ENCODE measurements at places on chromosomes 2 and 18.

DNA sequence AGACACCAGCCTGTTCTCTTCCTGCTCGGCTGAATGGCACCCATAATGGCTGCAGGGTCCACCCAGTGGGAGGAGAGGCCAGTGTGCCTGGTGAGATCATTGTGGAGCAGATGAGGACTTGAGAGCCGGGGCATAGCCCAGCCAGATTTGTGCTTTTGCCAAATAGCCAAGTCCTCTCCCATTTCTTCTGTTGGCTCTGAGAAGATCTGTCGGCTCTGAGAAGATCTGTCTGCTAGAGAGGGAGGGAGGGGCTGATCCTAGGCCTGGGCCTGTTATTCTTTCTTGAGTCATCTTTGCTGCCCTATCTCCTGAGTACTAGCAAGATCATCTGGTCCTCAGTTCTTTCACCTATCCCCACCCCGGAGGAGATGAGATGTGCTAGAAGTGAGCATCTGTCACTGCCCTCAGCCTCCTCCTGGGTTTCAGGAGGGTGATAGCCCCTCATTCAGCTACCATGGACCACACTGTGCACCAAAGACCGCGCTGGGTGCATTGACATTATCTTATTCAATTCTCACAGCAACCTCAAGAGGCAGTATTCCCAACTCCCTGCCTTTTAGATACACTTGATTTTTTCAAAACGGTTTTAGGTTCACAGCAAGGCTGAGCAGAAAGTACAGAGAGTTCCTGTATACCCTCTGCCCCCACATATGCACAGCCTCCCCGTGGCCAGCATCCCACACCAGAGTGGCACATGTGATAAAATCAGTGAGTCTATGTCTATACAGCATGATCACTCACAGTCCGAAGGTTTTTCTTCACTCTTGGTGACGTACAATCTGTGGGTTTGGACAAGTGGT, 98.6 kb downstream of the CAPN13 start:
- no peak for DNase-seq

DNA sequence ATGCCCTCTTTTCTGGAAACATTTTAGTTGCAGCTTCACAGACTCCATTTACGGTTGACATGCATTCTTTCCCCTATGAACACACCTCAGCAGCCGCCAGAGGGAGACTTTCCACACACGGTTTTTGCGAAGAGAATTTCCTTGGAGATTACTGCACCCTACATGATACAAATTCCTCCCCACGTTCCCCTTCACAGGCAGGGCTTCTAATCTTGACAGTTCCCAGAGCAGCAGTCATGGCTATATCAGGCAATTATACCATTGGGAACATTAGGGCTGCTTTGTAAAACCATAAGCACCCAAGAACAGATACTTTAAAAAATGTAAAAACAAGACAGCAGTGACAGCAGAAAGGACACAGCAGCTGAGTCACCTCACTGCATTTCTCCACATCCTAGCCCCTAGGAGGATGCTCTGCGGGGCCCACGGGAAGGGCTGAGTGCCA, 253.8 kb downstream of the TGIF1 start:
- DNase-seq = no peak

DNA sequence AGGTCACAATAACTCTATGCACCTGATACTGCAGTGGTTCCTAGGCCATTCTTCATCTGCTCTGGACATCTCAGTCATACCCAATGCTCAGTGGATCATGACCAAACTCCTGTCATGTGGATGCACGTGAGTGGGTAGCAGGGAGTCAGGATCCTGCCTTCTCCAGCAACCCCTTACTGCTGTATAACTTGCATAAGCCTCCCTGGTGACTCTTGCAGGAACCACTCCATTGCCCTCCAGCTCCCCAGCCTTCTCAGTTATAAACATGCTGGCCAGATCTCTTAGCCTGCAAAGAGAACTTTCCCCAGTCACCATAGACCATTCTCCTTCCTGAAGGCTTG, 98.6 kb upstream of the ZNF397 start:
- no peak for DNase-seq

GRCh38 chr2:9712263-9712662, 81.5 kb upstream of the YWHAQ start:
- no peak for DNase-seq

DNA sequence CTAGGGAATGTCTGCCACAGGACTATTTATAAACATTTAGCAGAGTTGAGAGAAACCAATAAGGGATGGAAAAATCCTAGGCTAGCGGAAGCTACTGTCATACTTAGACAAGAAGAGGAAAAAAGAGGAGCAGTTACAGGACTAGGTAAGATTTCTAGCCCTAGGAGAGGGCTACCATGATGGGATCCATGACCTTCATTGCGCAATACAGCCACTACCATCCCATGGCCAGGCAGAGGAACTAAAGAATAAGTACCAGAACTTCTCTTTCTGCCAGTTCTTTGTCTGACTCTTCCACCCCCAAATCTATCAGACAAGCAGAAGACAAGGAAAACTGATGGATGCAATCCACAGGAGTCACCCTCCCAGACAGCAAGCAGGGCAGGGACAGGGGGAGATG, 417.0 kb upstream of the CHST9 start:
- DNase-seq = no peak

DNA sequence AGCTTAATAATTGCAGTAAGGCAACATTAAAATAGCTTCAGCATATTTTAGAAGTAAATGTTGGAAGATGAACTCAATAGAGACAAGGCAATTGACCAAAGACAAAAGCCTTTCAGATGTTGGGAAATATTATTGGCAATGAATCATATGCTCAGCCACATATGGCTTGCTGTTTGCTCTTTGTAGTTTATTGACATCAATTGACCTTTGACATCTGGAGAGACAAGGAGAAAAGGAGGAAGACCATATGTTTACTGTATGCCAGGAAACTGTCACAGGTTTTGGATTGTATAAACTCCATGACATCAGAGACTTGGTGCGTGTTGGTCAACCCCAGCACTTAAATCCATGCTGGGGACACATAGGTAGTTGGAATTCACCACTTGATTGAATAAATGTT, 60.6 kb upstream of the SLC16A14 start:
- DNase-seq = no peak

DNA sequence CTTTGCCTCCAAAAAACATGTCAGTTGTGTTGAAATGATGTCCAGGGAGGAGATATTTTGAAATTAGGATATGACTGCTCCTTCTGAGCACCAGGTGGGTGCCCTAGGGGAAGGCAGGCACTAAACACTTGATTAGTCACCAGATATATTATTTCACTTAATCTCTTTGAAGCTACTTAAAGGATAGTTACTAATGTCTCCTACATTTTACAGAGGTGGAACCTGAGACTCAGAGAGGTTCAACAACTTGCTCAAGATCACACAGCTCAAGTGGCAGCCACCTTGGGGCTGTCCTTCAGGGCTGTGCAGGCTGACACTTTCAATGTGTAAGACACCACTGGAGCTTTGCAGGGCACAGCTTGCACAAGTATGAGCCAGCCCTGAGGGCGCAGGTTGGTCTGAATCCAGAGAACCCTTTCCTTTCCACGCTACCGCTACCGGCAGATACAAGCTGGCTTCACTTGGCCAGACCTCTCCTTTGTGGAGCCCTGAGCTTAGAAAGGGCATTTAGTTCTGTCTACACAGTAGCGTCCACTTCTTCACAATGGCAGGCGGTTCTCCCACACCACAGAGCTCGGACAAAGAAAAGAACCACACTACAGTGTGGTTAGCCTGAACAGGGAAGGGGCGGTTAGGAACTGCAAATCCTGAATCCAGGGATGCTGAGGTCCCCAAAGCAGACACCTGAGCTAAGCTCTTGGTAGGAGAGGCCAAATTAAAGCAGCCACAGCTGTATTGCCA, 16.4 kb downstream of the ALPK2 start:
- DNase-seq = no peak

DNA sequence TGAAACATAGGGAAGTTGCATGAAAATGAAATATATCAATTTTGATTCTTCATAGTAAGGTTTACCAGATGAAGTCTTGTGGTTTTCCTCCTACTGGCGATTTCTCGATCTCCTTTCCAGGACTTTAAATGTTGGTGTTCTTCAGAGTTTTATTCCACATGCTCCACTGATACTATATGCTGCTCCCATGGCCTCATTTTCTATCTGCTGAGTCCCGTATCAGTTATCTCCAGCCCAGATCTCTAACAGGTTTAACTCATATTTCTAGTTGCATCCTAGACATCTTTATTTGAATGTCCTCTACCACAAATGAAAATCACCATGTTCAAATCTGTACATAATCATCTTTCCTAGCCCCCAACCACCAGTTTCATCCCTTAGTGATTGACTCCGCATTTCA, 71.8 kb downstream of the COX7A2L start:
- DNase-seq = no peak

GRCh38 chr18:24208270-24209035, 69.6 kb downstream of the CABYR start:
- no peak for DNase-seq

- DNase-seq = no peak
Observed at GRCh38 chr18:56545464-56545863, 92.9 kb downstream of the TXNL1 start.

- no peak for DNase-seq
Observed at GRCh38 chr2:63667132-63667700, 78.5 kb downstream of the MDH1 start.

DNA sequence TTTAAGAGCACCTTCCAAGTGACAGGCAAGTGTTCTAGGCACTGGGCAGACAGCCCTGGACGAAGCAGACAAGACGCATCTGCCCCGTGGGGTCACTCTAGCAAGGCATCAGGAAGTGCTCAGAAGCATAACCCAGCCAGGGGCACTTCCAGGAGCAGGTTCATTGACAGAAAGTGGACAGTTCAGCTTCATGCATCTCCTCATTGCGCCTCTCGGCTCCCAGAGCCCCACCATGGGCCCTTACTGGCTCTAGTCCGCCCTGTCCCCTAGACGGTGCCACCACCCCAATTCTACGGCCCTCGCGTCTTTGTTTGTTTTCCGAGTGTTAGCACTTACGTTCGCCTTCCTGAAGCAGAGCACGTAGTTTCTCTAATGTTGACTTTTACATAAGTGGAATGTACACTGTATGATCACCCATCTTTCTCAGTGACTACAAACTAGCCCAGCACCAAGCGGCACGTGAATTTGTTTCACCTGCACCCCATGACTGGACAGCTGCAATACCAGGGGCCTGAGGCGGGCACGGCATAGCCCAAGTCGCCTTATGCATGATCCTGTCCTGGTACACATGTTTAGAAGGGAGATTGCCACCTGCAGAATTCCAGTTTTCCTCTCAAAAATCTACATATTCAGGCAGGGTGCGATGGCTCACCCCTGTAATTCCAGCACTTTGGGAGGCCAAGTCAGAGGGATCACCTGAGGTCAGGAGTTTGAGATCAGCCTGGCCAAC, 33.2 kb downstream of the SNED1 start:
- DNase-seq = no peak

DNA sequence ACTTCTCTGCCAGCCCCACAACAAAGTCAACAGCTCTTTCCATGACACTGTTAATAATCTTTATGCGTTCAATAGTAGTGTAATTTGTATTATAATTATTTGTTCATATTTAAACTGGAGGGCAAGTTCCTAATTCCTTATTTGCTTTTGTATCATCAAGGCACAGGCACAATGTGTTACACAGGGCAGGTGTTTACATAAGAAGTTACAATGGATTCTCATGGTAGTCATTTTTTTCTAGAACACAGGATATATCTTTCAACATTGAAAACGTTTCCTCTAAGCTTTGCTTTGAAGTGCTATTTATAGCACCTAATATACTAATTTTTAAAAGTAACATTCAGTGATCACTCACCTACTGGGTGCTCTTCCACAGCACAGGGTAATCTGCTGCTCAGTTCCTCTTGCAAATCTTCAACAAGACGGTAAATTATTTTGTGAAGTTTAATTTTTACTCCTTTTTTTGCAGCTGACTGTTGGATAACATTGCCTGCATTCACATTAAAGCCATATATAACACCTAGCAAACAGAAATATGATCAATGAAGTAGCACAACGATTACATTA, 7.3 kb downstream of the RPS27A start:
- no peak for DNase-seq

- no peak for DNase-seq
Observed at GRCh38 chr2:182426082-182426917, 536 bp downstream of the PDE1A start.

GRCh38 chr2:114068438-114068837, 178.5 kb downstream of the ACTR3 start:
- DNase-seq = no peak

GRCh38 chr2:173298536-173299097, 56.1 kb upstream of the CDCA7 start:
- no peak for DNase-seq

- DNase-seq = no peak
Observed at GRCh38 chr2:64008434-64009009, 10.7 kb downstream of the VPS54 start.

GRCh38 chr2:227513113-227513512, 41.2 kb downstream of the AGFG1 start:
- DNase-seq = no peak

DNA sequence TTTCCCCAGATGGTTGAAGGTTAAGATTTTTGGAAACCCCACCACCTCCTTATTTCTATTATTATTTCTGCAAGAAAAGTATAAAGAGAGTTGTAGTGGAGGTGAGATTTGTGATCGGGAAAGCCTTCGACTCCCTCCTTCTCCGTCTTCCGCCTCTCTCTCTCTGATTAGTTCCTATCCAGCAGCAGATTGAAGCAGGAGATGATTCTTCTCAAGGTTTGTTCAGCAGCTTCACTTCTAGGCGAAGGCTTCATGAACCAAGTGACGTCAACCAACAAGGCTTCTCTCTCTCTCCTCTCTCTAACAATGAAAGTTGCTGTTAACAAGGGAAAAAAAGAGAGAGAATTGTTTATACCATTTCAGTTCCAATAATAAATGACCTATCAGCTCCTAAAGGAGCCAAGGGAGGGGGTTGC, at the start of gene BAZ2B:
BAZ2B (minus strand) TSS at position 263 of the 416 bp plus-strand sequence. CDS start 137,829 bp downstream, outside the sequence.
- no peak for DNase-seq

- DNase-seq = no peak
Observed at GRCh38 chr2:188607501-188607900, 315.8 kb downstream of the GULP1 start.

Measured in naive thymus-derived CD8-positive, alpha-beta T cell (primary cell).